ENCODE measurements at places on chromosomes 1 and 21.

- DNase-seq = no peak
Measured at GRCh38 chr21:25867061-25867460, 132.3 kb downstream of the GABPA start.

DNA sequence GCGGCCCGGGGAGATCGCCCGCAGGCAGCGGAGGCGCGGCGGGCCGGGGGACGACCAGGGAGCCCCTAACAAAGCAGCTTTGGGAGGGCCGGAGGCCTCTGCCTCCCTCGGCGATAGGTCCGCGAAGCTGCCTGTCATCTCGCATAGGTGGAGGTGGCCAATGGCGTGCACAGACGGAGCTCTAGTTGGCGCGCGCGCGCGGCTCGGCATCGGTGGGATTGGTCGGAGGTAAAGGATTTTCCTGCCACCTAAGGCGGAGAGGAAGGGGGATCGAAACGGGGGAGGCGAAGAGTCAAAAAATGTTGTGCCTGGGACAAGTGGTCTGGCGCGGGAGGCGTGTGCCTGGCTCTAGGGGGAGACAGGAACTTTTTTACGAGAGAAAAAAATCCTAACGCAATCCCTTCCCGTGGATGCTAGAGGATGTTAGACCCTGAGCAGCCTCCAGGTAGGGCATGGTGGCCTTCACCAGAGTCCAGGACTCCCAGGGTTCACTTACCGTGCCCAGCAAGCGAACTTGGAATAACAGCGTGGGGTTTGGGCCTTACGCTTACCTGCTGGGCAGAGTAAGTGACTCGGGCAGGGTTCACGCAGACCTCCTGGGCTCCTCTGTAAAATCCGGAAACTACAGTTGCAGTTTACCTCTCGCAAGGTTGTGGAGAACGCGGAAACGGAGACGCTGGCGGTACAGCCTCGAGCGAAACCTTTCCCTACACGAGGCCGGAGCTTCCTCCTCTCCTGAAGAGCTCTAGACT, 99.9 kb upstream of the SOD1 start:
- DNase-seq = peak; percentile 84

DNA sequence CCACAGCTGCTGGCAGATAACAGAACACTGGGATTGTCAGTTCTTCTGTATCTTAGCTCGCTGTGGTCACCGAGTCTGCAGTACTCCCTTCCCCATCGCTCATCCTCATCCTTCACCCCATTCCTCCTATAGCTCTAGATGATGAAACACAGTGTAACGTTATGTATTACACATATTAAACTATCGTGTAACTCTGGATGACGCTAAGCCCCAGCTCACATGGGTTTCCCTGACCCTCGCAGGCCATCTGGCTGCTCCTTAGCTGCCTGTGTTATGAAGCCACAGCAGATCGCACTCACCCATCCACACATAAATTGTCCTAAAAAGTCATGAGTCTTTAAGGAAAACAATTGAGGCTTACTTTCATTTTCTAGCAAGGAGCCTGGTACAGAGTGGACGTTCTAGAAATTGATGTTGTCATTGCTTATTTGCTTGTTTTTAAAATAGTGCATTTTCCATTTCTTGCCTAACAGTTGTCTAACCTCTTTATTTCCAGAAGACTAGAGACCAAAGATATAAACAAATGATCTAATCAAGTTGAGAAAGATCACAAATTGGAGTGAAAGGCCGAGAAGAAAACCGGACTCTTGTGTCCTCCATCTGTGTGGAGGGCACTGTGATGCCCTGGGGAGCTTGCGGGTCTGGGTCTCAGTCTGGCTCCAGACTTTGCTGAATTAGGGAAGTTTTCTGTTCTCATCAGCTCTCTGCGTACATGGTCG, 24.3 kb upstream of the PCP4 start:
- DNase-seq = no peak

DNA sequence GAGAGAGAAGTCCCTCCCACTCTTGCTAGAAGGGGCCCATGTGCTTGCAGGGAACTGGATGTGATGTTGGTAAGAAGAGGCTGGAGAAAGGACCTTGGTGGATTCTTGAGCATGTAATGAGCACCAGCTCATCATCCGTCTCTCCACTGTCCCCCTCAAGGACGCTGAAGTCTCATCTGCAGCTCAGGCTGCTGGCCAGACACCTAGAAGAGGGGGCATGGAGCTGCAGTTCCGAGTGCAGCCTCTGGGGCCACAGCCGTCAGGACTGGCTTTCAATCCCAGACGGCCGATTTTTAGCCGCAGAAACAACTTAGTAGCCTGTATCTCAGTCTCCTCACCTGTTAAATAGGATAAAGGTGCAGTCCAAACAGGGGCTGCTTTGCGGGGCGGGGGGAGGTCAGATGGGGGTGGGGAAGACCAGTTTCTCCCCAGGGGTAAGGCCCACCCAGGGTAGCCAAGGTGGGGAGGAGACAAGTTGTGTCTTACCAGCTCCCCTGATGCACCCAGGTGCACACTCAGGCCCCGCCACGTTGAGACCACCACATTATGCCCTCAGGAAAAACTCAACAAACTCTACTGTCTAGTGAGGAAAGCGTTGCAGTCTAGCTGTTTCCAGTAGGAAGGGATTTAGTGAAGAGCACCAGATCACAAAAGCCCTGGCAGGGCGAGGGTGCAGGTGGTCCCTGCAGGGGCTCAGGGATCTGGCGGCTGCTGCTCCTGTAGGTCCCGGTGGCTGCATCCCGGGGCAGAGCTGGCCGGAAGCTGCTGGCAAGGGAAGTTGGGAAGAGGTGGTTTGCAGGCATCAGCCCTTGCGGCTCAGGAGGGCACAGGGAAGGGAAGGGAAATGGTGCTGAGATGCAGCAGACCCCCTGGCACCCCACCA, 29.5 kb downstream of the LDLRAP1 start:
- no peak for DNase-seq

- no peak for DNase-seq
Measured at GRCh38 chr1:187249196-187249595, 420.4 kb downstream of the PLA2G4A start.

DNA sequence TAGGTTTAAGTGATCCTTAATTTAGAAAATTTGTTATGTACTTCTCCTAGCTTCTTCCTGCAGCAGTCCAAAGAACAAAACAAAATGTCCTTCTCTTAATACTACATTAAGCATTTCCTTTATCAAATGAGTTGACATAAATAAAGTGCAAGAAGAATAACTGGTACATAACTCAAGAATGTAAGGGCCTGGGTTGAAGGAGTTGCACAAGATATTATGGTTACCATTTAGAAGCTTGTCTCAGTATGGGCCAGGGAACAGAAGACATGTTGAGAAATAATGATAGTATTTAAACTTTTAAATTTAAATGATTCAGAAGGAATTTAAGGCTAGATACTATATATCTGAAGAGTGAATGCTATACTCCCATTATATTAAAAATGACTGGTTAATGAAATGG, 23.5 kb downstream of the SUCO start:
- DNase-seq = no peak

- DNase-seq = no peak
Measured at GRCh38 chr1:151635479-151636072, 23.7 kb downstream of the SNX27 start.

- DNase-seq = no peak
Measured at GRCh38 chr21:38334866-38335265, 78.1 kb downstream of the KCNJ15 start.

DNA sequence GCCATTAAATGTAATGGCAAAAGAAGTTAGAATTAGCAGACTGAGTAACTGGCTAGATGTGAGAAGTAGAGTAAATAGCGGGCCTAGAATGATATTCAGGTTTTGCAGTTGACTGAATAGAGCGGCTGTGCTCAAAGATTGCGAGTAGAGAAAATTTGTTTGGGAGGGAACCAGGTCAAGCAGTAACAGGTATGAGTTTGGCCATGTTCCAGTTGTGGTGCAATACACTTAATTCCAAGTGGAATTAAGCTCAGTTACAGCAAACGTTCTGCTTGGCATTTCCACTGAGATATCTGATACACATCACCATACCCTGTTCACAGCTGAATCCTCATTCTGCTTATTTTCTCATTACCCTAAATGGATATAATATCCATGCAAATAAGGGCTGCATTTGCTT, 1382.9 kb downstream of the MRPL39 start:
- DNase-seq = peak; percentile 5

- DNase-seq = no peak
Measured at GRCh38 chr1:195754303-195754702, 853.9 kb downstream of the KCNT2 start.

DNA sequence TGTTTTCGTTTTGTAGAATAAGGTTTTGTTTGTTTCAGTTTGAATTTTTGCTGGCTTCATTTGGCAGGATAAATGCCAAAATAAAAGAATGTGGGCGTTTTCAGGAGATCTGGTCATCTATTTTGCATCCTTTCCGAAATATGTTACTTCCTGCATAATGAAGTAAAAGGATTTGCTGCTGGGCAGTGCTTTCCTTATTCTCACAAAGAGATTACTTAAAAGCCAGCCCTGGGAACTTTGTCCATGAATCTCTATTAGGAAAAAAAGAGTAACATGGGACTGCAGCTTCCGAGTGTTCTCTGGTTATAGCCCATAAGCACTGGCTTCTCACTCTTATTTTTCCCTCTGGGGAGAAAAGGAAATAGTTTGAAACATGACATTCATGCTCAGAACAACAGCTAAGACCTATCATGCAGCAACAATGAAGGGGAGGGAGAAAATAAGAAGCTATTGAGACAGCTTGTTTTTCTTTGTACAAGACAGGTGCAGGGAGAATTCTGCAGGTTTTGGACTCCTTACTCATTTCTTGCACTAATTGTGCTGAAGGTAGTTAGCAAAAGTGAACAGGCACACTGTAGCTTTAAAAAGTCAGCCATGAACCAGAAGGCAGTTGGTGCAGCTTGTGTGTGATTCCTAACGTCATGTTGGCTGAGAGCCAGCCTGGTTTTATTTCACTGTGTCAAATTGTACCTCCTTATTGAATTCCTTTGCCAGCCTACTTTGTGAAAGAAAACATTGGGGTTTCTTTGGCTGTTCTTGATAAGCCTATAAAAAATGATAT, at the start of gene SAMD13:
TSS of gene SAMD13 (plus strand) at position 705 of the 781 bp plus-strand sequence. CDS start 1,527 bp downstream, outside the sequence.
- DNase-seq = no peak
